ENCODE measurements at places on chromosomes 7 and 10. TPM values are rescaled to one million over a fixed set of nuclear protein-coding genes. Genes with fewer than 3 reads are reported as not detected.

ZNF277 gene
- 18.7 TPM for polyA plus RNA-seq

CFTR gene
- polyA plus RNA-seq: 2.5 TPM

AKR1C8 gene
- not detected for polyA plus RNA-seq

TAS2R4 gene
- not detected for polyA plus RNA-seq

DENND2A gene
- polyA plus RNA-seq: 6.5 TPM

OR2A42 gene
- 0.13 TPM for polyA plus RNA-seq

ABI1 gene
- polyA plus RNA-seq: 25.7 TPM

IFIT1B gene
- not detected for polyA plus RNA-seq

ADIRF gene
- 897 TPM for polyA plus RNA-seq

GPR22 gene
- not detected for polyA plus RNA-seq

PRPS1L1 gene
- not detected for polyA plus RNA-seq

PLEKHA8 gene
- 4.8 TPM for polyA plus RNA-seq

GALNT17 gene
- 5.5 TPM for polyA plus RNA-seq

ADRA2A gene
- polyA plus RNA-seq: 1.2 TPM

MPP7 gene
- polyA plus RNA-seq: 6.8 TPM

TMEM139 gene
- polyA plus RNA-seq: 108 TPM

CRPPA gene
- 2.0 TPM for polyA plus RNA-seq

H2BK1 gene
- not detected for polyA plus RNA-seq

GLCCI1 gene
- 3.0 TPM for polyA plus RNA-seq

NPY gene
- not detected for polyA plus RNA-seq

UNC5B gene
- polyA plus RNA-seq: 5.5 TPM

MKI67 gene
- 0.04 TPM for polyA plus RNA-seq

GNAI1 gene
- polyA plus RNA-seq: 41.9 TPM

CAMK1D gene
- polyA plus RNA-seq: 1.1 TPM

EBF3 gene
- 0.09 TPM for polyA plus RNA-seq

CNPY1 gene
- polyA plus RNA-seq: not detected

ETV1 gene
- 2.0 TPM for polyA plus RNA-seq

GRK5 gene
- polyA plus RNA-seq: 7.3 TPM

OPN1SW gene
- polyA plus RNA-seq: not detected

NPFFR1 gene
- polyA plus RNA-seq: not detected

PSD gene
- 1.2 TPM for polyA plus RNA-seq

HPSE2 gene
- 1.4 TPM for polyA plus RNA-seq

WNT8B gene
- polyA plus RNA-seq: 0.60 TPM

Measured in kidney (tissue), 22 donors.